ENCODE measurements at places on chromosomes 13 and 19.

GRCh38 chr13:61880578-61881283 lies 465.1 kb upstream of the PCDH20 start:
- no peak for DNase-seq

DNA sequence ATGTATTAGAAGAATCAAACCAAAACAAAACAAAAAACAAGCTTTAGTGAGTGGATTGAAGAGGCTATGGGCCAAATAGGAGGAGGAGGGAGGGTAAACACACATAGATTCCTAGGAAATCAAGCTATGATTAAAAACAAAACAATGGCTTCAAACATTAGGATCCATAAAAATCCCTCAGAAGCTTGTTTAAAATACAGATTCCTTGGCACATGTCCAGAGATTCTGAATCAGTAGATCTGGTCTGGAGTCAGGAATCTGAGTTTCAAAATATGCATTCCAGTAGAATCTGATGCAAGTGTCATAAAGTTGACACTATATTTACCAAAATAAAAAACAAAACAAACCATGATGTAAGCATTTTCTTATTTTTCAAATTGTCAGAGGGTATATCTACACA lies 692.8 kb upstream of the SGCG start:
- DNase-seq: no peak

- DNase-seq: no peak
These were observed 277.0 kb upstream of the PCDH20 start for GRCh38 chr13:61692691-61693090.

DNA sequence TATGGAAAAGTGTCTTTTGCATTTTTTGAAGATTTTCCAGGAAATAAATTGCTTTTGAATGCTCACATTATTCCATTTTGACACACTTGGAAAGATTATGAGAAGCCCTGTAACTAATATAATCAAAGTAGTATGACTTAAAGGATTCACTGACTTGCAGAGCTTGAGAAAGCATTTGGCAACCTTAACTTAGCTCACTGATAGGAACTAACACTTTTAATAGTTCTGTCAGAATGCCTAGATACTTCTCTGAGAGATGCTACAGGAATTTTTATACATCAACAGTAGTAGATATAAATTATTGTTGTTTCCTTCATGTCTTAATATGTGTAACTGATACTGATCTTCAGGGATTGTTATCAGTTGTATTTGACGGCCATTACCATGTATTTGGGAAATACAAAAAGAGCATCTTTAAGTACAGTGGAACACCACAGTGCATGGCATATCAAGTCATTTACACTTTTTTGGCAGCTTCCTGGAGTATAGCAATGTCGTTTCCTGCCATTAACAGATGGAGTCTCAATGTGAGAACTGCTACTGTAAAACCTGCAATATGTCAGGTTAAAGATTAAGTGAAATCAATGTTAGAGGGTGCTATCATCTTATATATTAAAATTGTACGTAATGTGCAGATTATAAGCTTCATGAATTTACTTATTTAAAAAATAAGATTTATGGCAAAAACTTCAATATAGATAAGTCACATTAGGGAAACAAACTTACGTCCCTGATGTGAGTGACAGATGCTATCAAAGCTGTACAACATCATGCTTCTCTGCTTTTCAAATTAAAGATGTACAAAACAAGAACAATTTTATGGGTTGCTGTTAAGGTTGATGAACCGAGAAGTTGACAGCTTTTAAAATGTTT lies 1159.8 kb upstream of the MIR17HG start:
- no peak for DNase-seq

DNA sequence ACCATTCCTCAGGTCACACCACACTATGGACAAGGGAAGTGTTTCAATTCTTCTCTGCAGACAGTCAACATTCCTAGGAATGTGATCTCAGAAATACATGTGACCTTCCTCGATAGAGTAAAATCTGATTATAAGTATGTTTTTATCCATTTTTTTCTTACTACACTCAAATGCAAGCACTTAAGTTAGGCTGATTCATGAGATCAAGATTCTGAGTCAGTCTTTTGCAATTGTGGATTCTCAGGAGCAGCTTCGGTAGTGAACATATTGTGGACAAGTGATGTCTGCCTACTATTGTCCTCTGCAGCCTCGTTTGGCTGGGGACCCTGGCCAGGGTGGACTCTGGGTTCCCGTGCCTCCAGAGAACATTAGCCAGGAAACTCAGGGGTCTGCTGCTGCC lies 3.2 kb downstream of the SERPINE3 start:
- DNase-seq: no peak

DNA sequence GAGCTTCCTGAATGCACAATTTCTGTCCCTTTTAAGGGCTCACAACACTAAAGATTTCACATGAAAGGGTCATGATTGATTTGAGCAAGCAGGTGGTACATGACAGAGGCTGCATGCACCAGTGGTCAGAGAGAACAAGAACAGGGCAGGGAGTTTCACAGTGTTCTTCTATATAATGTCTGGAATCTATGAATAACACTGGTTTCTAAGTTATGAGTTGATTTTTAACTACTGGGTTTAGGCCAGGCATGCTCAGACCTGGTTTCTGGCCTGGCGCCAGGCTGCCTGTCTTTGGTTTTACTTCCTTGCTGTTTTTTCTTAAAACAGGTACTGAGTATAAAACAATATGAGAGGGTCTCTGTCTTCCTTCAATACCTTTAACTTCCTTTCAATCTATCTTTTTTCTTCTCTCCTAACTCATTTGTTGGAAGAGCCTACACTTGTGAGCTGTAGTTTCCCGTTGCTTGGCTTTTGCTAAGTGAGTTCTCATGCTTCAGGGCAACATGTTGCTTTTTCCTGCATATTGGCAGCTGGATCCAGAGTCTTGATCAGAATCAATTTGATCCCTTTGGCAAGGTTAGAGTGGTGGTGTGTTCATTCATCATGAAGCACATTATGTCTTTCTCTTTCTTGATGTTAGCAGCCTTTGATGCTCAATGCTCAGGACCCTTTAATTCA lies 38.5 kb upstream of the FGF14 start:
- DNase-seq: no peak

DNA sequence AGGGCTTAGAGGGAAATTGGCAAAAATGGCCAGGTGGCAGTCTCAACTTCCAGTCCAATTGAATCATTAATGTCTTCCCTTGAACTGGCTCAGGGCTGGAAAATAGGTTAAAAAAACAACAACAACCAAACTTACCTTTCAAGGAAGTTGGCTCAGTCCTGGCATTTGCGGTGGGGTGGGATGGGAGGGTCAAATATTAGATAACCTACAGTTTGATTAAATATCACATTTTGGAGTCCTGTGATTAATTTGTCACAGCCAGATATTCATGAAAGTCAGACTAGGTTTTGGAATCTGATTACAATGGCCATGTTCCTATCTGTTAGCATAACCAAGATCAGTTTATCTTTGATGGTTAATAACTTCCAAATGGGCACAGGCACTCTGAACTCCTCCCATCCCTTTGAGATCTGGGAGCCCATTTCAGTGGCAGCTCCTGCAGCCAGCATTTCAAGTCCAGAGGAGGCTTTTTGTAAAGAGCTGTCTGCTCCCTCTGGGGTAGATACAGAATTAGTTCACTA lies 7.8 kb upstream of the DZIP1 start:
- no peak for DNase-seq

DNA sequence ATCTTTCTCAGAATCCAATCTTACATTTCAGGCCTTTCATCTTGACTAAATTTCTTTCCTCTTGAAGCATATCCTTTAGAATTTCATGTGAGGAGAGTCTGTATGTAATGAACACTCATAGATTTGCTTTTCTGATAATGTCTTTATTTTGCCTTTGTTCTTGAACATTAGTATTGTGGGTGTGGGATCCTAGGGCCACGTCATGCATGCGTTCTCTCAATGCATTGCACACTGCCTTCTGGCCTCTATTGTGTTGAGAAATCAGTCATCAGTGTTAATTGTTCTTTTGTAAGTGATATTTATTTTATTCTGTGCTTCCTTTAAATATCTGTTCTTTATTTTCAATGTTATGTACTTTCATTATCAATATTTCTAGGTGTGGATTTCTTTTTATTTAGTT lies 364.9 kb downstream of the OXGR1 start:
- no peak for DNase-seq

- DNase-seq: no peak
These were observed 12.1 kb upstream of the CDC34 start for GRCh38 chr19:519449-519865.

GRCh38 chr13:51246418-51247277 lies 24.4 kb downstream of the FAM124A start:
- no peak for DNase-seq

DNA sequence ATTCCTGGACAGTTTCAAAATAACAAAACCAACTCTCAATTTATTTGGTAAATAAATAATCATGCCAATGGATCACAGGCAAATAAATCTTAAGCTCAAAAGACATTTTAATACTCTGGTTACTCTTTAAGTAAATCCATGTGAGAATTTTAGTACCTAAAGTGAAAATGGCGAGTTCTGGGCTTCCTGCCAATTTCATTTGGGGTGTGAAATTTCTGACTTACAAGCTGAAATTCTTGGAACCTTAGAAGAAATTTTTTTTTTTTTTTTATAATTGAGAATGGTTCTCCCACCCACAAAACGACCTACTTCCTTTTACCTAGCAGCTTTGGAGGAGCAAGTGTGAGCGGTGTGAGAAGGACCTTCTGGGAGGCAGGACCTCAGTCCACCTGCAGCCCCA lies 354.5 kb upstream of the NBEA start:
- no peak for DNase-seq

DNA sequence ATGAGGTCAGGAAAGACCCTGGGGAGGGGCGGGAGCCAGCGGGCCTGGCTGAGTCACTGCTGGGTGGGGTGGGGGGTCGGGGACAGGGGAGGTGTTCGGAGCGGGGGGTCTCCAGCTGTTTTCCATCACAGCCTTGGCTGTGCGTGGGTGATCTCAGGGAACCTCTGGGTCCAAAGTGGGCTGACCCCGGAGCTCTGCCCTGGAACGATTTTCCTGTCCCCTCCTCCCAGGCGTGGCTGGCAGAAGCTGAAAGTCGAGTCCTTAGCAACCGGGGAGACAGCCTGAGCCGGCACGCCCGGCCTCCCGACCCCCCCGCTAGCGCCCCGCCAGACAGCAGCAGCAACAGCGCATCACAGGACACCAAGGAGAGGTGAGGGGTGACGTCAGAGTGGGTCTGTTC lies 10.6 kb downstream of the TRIP10 start:
- no peak for DNase-seq

- DNase-seq: no peak
These were observed 274.8 kb downstream of the TSHZ3 start for GRCh38 chr19:31074199-31075125.

- no peak for DNase-seq
These were observed 97.9 kb downstream of the GGACT start for GRCh38 chr13:100490692-100491091.

GRCh38 chr13:111659842-111660241 lies 339.4 kb downstream of the TEX29 start:
- no peak for DNase-seq

DNA sequence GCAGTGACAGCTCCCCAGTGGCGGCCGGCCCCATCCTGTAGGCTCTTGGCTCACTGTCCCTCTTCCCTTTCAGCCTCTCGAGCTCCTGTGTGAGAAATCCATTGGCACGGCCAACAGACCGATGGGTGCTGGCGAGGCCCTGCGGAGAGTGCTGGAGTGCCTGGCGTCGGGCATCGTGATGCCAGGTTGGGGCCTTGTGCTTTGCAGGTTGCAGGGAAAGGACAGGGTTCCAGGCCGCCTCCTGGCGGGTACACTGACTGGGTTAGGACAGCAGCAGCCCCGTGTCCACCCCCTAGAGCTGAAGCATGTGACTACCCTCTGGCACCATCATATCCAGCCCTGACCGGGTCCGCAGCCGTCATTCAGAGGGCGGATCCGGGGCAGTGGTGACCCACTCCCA lies 21.5 kb upstream of the QTRT1 start:
- no peak for DNase-seq

DNA sequence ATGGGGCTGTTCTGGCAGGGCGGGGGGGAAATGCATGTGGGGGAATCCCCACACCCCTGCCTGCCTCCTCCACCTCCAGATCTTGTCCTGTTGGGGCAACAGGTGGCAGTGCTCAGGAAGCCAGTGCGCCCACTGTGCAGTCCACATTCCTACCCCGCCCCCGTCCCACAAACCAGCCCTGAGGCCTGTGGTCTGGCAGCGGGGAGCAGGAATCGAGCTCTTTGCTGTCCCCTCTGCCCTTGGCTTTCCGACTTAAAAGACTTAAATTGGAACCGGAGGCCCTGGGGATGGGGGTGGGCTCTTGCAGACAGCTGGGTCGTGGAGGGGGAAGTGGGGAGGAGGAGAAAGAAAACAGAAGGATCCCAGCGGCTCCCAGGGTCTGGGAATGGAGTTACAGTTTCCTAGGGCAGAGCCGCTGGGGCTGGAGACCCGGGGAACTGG lies 4.3 kb downstream of the NANOS3 start:
- no peak for DNase-seq

DNA sequence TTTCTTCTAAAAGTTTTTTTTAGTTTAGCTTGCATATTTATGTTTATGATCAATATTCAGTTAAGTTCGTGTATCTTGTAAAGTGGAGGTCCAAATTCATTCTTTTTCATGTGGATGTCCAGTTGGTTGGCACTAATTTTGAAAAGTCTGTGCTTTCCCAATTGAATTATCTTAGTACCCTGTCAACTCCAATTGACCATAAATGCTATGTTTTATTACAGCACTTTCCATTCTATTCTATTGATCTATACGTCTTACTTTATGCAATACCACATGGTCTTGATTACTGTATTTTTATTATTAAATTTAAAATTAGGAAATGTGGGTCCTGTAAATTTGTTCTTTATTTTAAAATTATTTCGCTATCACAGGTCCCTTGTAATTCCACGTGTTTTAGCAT lies 837.6 kb upstream of the SLC10A2 start:
- DNase-seq: no peak

DNA sequence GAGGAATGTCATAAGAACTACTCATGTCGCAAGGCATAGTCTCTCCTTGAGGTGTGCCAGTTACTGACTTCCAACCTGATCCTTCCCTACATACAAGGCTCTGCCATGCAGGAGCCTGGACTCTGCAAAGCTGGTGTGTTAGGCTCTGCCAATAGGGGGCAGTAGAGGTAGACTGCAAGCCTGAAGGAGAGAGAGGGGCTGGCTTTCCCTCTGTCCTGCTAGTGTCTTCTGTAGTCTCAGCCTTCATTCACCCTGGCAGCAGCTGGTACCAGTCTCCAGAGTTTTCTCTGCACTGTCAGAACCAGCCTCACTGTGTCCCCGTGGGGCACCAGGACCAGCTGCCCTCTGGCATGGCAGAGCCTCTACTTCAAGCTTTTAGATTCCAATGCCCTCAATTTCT lies 14.5 kb downstream of the SHISA2 start:
- no peak for DNase-seq

GRCh38 chr19:46766569-46767317 lies 20.5 kb upstream of the STRN4 start:
- DNase-seq: peak; percentile 49

- no peak for DNase-seq
These were observed 977 bp downstream of the EPHX3 start for GRCh38 chr19:15231271-15231670.

DNA sequence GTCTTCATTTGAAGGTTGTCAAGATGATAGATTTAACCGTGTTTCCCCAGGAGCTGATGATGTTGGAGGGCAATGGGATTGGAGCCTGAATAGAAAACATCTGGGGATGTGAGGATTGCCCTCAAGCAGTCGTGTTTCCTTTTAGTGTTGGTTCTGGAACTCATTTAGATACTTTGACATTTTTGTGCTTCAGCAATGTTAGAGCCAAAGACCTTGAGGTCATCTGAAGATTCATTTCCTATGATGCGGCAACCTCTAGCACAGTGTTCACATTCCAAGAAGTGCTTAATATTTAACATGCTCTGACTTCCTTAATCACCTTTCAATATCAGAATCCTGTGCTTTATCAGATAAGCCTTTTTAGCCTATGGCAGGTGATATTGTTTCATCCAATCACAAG lies 82.7 kb downstream of the SLC10A2 start:
- DNase-seq: no peak

- no peak for DNase-seq
These were observed 26.5 kb downstream of the PPP2R1A start for GRCh38 chr19:52216401-52216800.

Measured in immature natural killer cell (primary cell).